ENCODE measurements at places on chromosomes 7 and 10. TPM values are rescaled to one million over a fixed set of nuclear protein-coding genes. Genes with fewer than 3 reads are reported as not detected.
A peak's percentile ranks its signal among the peaks of the same experiment; 100 is the strongest.

DNA sequence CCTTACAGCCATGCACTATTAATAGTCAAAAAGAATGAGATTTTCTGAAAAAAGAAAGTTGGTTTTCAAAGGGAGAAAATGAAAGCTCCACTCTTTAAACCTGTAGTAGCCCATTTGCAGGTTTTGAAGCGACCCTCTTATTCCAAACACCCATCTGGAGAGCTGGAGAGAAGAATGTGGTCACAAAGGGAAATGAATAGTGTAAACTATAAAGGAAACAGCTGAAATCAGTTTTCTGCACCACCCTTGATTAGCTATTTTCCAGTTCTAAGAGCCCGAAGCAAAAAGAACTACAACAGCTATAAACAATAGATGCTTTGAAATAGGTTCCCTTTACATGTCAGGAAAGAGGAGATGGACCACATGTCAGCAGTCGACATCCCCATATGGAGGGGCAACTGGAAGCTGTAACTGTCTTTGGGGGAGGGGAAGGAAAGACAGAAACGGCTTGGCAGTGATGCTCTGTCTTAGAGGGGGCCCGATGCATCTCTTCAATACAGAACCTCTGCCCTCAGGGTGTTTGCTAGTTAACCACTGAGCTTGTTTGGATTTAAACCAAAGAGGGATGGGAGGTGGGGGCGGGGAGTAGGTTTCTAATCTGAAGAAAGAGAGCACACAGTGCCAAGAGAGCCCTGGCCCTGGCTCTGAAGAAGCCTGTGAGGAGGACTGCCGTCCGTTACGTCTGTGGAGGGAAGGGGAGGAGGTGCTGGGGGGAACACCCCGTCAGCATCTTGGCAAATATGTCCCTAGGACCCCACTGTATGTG lies 55.3 kb downstream of the CPVL start:
- no peak for DNase-seq

GRCh38 chr7:157339777-157340677 lies 3.2 kb downstream of the DNAJB6 start:
- peak; percentile 73 for DNase-seq

GRCh38 chr10:67520924-67521520 lies 175.0 kb downstream of the CTNNA3 start:
- peak; percentile 76 for DNase-seq

GRCh38 chr10:97509120-97509680 lies 10.5 kb downstream of the UBTD1 start:
- no peak for DNase-seq

GRCh38 chr7:40799493-40800403 lies 664.9 kb downstream of the SUGCT start:
- no peak for DNase-seq

DNA sequence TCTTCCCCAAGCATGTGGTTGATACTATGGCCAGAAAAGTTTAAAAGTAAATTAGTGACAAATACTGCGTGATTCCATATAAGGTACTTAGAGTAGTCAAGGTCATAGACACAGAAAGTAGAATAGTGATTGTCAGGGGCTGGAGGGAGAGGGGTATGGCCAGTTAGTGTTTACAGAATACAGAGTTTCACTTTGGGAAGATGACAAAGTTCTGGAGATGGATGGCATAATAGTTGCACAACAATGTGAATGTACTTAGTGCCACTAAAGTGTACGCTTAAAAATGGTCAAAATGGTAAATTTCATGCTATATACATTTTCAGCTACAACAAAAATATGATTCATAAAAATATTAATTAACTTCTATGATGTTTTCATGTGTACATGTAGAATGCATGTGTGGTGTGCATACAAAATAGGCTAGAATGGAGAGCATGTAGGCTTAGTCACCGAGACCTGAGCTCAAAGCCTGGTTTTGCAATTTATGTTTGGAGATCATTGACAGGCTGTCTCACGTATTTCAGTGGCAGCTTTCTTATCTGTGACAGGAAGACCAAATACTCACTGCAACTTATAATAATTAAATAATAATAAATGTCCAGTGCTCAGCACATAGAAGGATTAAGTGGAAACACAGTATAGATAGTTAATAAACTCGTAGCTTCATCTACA lies 625.6 kb downstream of the SUGCT start:
- DNase-seq, result no peak

The SPDYE11 gene
- total RNA-seq, result not detected

DNA sequence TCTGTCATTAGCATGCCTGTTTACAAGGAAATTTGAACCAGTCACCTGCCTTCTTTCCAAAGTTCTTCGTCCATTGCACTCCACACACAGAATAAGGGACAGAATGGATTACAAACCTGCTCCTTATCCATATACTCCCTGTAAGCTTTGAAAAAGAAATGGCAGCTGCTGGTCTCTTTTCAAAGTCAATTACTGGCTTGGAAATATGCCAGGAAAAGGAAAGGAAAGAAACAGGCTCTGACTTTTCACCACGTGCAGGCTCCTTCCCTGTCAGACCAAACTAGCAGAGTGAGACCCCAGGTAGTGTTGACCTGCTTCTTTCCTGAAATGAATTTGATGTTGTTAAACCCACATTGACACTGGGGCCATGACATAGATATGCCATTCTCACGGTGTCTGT lies 84.5 kb downstream of the LHFPL3 start:
- no peak for DNase-seq

The PPP1R9A gene
- 3.3 TPM for total RNA-seq

The WAPL gene
- total RNA-seq, result 39.5 TPM

The SLC13A1 gene
- total RNA-seq, result not detected

DNA sequence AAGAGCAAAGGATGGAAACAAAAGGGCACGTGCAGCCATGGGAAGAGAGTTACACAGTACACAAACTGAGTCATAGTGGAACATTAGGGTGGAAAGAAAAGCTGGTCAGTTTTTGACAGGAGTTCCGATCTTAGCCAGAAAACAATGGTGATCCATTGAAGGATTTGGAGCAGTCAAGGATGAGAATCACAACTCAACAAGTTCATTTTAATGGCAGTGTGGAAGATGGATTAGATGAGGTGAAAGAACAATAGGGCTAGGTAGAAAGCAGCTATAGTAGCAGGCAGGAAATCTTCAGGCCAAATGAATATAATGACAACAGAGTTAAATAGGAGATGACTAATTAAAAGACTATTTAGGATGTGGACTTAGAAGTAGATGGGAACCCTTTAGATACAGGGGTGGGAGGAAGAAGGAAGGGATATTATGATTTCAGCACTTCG lies 136.3 kb downstream of the DOCK4 start:
- DNase-seq, result no peak

The HPSE2 gene
- 0.12 TPM for total RNA-seq

The ASIC3 gene
- total RNA-seq, result not detected

The TASOR2 gene
- total RNA-seq, result 31.4 TPM

The BAMBI gene
- 230 TPM for total RNA-seq

The CXCL12 gene
- total RNA-seq, result not detected

The ADCY1 gene
- total RNA-seq, result 0.14 TPM

GRCh38 chr10:125208854-125209565 lies 48.6 kb upstream of the CTBP2 start:
- DNase-seq, result peak; percentile 93

- no peak for DNase-seq
Measured at GRCh38 chr7:113657603-113658002, 261.2 kb downstream of the PPP1R3A start.

DNA sequence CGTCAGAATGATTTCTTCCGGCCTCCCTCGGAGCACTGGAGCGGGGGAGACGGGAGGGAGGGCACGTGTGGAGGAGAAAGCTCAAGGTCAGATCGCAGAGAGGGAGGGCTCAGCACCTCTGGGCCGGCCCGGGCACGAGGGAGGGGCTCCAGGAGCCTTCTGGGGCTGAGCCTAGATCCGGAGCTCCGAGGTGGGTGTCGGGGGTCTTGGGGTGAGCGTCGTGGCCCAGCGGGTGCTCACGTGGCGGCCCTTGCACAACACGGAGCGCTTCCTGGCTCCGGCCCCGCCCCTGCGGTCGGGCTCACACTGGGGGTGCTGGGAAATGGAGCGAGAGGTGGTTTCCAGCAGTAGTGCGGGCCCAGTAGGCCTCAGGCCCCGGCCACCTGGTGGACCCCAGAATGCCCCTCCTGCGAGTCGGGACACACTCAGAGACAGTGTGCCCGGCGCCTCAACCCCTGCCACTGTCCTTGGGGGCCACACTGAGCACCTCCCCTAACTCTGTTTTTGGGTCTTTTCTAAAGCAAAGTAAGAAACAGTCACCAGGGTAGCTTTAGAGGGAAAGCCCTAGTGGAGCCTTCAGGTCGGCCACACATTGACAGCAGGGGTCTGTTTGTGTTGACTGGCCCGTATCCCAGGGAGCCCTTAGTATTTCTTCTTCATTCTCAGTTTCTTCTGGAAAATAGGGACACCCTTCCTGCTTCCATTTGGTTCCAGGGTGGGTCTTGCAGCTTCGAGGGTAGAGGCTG lies 798 bp downstream of the PPIF start:
- peak; percentile 34 for DNase-seq

DNA sequence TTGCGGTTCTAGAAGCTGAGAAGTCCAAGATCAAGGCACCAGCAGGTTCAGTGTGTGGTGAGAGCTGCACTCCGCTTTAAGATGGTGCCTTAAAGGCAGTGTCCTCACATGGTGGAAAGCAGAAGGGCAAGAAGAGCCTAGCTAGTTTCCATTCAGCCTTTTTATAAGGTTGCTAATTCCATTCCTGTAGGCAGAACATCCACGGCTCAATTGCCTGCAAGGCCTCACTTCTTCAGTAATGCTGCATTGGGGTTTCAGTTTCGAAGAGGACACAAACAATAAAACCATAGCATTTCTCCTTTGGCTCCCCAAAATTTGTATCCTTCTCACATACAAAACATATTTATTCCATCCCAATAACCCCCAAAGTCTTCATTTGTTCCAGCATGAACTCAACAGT lies 109.5 kb upstream of the KCND2 start:
- DNase-seq, result no peak

GRCh38 chr10:11886851-11887250 lies 63.7 kb downstream of the PROSER2 start:
- DNase-seq, result no peak

The ITGA8 gene
- total RNA-seq, result 0.12 TPM

GRCh38 chr7:157718303-157719007 lies 381.7 kb downstream of the DNAJB6 start:
- no peak for DNase-seq

GRCh38 chr10:44984671-44985101 lies 6.1 kb upstream of the DEPP1 start:
- DNase-seq, result no peak

The STK31 gene
- total RNA-seq, result not detected

DNA sequence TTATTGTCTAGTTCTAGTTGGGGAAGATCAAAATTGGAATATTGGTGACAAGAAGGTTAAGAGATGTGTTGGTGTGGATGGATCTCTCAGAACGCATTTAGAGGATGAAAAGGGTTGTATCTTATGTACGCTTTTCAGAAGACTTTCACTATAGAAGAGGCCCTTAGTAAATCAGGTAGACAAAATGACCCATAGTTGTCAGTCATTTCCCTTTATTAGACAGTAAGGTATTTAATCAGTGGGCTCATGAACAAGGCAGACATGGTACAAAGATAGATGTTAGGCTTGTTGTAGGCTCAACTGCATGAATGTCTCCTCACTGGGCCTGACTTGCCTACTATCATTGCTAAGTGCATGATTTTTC lies 359.2 kb downstream of the PHF14 start:
- no peak for DNase-seq

The MPP7 gene
- not detected for total RNA-seq
